ENCODE measurements at places on chromosomes 3 and 15.

- no peak for DNase-seq
Measured at GRCh38 chr3:175443682-175444081, 584.5 kb downstream of the NAALADL2 start.

DNA sequence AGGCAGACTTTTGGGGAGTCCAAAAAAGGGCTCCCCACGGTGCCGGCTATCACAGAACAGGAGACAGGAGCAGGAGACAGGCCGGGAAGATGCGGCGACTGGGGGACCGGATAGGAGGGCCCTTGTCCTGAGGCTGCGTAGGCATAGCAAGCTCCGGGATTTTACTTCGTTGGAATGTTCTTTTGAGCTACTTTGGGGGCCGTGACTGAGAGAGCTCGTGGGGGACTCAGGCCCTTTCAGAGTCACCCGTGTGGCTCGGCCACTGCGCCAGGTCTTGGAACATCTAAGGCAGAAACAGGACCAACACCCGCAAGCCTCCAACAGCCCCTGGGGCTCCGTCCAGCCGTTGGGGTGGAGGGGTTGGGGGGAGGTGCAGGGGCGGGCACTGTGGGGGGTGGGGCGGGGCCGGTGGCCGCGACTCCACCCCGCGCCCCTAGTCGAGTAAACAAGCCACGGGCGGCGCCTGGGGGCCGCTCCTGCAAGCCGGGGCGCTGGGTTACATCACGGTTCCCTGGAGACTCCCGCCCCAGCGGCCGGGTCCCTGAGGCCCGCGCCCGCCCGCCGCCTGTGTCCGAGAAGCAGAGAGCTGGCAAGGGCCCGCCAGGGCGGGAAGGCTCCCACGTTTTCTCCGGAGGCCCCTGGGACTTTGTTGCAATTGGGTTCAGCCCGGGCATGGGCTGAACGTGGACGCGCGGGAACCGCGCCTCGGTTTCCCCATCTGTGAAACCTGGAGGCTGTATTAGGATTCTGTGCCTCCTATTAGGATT, 23.3 kb upstream of the C15orf39 start:
- no peak for DNase-seq

DNA sequence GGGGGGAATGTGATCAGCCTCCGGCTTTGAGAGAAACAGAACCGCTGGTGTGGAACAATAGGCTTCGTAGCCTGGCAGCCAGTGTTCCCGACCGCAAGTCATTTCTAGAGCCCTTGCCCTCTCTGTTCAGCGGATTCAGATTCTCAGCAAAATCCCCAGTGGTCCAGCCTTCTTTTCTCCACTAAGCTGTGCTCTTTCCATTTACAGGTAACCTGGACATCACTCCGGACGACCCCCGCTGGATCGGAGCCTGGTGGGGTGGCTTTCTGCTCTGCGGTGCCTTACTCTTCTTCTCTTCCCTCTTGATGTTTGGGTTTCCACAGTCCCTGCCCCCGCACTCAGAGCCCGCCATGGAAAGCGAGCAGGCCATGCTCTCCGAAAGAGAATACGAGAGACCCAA, 250.6 kb downstream of the SLCO3A1 start:
- DNase-seq, result no peak

DNA sequence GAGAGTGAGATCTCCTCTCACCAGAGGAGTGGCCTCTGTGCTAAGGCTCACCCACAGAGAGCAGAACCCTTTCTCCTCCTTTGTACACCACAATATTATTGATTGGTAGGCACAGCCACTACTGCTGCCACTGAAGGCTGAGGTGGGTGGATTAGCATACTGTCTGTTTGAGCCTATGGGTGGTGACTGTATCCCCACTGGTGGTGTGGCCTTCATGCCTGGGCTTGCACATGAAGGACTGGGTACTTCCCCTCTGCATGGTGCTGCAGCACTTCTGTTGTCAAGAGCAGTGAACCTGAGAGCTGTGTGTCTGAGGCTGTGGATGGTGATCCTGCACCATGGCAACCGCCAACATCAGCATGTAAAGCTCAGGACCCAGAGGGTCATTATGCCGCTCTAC, 35.7 kb upstream of the NECTIN3 start:
- no peak for DNase-seq

DNA sequence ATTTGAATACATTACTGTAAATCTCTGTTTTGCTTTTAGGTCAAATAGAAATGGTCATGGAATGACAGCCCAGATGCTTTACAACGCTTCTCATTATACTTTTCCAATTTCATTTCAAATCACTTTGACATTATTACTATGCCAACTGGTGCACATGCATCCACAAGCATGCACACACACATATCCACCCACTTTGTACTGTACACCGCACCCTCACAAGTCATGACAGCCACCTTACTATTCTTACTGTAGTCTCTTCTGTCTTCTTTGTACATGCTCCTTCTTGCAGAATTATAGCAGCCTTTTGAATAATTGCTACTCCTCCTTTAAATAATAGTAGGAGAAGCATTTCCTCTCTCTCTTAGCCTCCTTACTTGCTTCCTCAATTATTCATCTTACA, 1361.4 kb downstream of the ROBO1 start:
- no peak for DNase-seq

DNA sequence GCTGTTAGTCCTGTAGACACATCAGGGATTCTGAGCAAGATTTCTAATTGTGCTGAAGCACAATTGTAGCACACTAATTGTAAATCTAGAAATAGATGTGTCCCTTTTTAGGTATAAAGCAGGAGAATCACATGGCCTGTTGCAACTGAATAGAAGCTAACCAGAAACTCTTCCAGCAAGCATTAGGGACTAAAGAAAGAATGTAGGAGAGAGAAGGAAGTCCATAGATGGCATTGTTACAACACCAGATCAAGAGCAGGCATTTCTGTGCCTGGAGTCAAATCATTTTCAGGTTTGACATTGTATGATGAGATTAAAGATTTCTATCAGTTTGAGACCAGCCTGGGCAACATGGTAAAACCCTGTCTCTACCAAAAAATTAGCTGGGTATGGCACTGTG, 27.4 kb downstream of the CALML4 start:
- DNase-seq, result no peak

DNA sequence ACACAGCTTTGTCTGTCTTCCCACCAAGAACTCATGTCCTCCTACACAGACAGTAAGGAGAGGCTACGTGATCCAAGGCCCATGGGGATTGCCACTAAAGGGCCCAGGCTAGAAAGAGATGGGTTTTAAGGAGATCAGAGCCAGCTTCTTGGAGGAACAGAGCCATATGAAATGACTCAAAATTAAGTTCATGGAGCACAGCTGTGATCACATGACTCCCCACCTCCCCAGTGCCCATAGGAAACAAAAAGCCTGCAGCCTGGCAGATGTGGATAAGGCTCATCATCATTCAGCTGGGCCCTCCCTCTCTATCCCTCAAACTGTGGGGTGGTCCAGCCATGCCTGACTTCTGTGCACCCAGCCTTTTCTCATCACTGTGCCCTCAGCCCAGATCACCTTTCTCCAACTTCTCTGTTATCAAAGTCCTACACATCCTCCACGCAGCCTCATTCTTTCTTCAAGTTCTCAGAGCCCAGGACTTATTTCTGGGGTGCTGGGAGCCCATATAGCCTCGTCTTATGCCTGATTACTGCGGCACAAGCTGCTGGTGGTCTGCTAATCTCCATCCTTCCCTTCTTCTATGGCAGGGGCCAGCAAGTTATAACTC, 137.6 kb downstream of the SMAD6 start:
- no peak for DNase-seq

All from trophoblast cell (in vitro differentiated cells and primary cell).